ENCODE measurements at places on chromosomes 16 and 17.

- no peak for DNase-seq
Observed at GRCh38 chr17:881778-882177, 97.8 kb downstream of the NXN start.

GRCh38 chr17:520447-521182 lies 168.0 kb upstream of the RPH3AL start:
- DNase-seq, result no peak

DNA sequence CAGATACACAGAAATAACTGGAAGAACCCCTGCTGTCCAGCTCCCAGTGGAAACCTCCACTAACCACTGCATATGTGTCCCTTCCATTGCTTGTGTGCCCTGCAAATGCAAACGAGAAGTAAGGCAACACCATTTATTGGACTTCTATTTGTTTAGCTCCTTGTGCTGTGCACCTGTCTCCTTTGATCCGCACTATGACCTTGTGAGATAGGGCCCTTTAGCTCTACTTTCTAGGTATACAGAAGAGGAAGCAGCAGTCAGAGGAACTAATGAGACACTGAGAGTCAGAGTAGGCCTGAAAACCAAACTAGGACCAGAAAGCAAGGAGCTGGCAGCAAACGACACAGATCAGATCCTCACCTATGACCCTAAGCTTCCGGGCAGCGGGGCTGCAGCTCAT lies 22.4 kb downstream of the SOX9 start:
- no peak for DNase-seq

DNA sequence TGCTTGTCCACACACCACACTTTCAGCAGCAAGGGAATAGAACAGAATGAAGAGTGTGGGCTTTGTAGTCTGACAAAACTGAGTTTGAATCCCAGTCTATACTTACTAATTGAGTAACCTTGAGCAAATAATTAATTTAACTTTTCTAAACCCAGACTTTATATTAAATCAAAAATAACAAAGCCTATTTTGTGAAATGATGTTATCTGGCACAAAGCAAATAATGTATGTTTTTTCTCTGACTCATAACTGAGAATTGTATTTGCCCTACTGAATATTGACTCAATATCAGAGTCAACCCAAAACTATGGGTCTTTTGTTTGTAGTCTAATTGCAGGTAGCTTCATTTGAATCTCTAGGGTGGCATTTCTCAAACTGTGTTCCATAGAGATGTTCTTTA lies 77.9 kb upstream of the TANC2 start:
- DNase-seq, result no peak

DNA sequence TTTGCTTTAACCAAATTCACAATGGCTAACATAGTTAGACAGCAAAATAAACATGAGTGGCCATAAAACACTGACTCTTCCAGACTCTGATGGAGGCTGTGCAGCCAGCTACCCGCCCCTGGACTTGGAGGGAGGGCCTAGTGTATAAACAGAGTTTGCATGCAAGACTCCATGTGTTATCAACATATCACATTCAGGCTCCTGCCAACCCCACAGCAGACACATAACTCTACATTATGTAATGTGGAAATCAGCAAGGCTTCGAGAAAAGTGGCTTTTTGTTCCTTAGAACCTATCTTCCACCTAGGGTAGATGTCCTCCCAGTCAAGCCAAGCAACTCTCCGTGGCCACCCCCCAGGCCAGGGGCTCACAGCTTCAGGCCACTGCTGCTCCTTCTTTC lies 19.3 kb upstream of the SOX9 start:
- no peak for DNase-seq

DNA sequence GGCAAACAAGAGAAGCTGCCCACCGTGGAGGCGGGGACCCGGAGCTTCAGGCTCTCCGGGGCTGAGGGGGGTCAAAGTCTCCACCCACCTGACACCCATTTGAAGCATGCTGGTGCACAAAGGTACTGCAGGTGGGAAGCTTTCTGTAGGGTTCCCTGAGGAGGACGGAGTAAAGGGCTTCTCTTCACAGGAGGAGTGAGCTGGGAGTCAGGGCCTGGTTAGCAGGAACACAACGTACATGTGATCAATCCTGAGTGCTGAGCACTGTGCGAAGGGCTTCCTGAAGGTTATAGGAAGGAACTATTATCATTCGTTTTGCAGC lies 252.9 kb upstream of the RPL38 start:
- no peak for DNase-seq

GRCh38 chr16:79076047-79076767 lies 524.3 kb downstream of the MAF start:
- no peak for DNase-seq

DNA sequence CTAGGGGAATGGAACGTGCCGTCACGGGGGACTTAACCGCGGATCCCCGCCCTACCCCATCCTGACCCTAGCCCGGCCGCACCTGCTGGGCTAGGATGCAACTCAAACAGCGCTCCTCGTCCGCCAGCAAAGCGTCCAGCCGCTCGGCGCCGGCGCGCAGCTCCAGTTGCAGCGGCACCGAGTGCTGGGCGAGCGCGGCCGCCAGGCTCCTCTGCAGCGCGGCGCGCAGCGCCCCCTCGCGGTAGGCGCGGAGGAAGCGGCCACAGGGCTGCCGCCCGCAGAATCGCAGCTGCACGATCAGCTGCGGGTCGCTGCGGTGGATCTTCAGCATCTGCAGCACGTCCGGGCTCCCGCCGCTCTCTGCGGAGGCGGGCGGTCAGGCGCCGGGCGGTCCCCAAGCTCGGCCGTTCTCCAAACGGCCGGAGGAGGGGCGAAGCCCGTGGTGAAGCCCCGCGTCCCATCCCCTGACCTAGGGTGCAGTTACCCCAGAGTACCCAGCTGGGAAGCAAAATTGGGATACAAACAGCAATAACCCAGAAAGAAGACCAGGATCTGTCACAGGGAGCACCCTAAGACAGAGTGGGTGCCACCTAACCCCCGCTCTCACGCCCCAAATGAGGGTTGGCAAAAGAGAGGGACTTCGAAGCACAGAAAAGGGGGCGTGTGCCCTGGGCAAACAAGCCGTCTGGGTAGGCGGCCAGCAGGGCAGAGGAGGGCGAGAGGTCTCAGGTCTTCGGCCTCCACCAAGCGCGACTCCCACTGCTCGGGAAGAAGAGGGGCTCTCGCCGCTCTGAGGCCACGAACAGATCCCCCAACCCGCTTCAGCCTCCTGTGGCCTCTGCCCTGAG lies 4.2 kb downstream of the TRADD start:
- peak; percentile 92 for DNase-seq

- no peak for DNase-seq
Observed at GRCh38 chr17:58308173-58308984, 20.2 kb downstream of the TSPOAP1 start.

DNA sequence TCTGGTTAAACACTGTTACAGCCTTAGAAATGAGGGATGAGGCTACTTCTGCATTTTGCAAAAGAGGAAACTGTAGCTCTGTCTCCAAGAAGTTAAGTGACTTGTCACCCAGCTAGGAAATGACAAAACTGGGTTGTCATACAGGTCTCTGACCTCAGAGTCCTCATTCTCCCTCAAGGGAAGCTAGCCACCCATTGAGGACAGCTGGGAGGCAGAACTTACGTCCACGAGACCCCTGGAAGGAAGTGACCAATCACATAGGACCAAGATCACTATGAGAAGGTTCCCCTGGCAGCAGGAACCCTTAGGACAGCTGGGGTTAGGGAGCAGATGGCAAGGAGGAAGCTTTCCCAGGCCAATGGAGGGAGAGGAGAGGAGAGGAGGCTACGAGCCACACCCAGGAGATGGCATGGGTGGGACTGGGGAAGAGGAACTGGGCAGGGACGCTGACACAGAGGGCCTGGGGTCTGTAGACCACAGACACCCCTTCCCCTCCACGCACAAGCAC lies 11.2 kb downstream of the METTL22 start:
- no peak for DNase-seq

DNA sequence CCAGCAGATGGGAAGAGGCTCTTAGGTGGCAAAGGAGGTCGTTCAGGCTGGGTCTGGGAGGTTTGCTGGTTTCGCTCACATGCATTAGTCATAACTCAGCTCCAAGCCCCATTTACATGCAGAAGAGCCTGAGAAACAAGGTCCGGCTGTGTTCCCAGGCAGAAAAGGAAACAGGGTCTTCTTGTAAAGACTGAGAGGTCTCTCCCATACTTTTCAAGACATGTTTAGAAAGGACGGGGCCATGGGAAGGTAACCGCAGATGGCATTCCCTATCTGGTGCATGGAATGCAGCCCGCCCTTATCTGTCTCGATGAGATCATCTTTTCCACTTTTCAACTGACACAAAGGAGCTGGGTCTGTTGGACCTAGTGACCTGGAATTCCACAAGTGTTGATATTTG lies 389.0 kb upstream of the CDH11 start:
- no peak for DNase-seq

GRCh38 chr17:83176623-83177583 lies 97.5 kb downstream of the METRNL start:
- no peak for DNase-seq
